Cerebellar nuclear complex (tissue), 1 donor: ENCODE measurements at places on chromosomes 4 and X.

GRCh38 chr4:93495346-93495745 lies 333.2 kb upstream of the ATOH1 start:
- no peak for DNase-seq

DNA sequence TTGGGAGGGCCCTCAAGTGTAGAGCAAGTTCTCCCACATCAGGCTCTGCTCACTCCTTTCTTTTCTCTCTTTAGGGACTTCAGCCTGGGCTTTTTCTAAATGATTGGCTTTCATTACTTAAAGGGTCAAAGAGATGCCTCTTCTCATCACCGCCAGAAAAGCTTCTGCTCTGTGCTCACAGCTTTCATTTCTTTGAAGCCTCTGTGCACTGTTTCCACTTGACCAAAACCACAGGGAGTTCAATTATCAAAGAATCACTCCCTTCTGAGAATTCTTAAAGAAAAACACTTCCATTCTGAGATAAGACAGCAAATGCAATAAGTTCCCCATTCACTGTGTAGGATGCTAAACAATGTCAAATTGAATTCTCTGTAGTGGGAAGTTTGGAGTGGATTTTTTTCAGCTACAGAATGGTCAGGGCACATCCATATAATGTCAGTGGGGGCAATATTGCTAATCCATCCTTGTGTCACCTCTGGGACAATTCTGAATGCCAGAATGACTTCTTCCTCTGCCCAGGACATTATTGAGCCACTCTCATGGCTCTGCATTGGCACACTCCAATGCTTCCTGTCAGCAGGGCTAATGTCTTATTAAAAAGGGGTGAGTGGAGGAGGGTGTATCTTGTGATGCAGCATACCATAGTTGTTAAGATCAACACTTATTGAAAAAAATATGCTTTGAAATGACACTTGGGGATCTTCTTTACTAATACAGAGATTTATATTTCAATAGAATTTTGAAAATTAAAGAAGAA lies 217.6 kb downstream of the SNCA start:
- DNase-seq = no peak

DNA sequence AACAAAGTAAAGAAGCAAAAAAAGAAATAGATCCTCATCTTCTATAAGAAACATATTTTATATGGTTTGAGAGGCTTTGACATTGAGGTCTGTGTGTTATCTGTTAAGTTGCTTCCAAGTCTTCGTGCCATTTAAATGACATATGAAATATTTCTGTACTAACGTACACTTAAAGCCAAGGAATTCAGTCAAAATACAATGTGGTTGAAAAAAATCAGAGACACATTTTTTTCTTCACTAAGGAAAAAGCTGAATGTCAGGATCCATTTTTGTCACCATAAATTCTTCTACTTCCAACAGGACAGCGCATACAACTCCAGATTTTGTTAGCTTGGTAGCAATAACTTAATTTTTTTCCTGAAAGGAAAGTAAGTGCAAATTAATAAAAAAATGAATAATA lies 168.5 kb downstream of the FAT4 start:
- DNase-seq = no peak

GRCh38 chr4:166827167-166827566 lies 407.1 kb downstream of the SPOCK3 start:
- DNase-seq = no peak

DNA sequence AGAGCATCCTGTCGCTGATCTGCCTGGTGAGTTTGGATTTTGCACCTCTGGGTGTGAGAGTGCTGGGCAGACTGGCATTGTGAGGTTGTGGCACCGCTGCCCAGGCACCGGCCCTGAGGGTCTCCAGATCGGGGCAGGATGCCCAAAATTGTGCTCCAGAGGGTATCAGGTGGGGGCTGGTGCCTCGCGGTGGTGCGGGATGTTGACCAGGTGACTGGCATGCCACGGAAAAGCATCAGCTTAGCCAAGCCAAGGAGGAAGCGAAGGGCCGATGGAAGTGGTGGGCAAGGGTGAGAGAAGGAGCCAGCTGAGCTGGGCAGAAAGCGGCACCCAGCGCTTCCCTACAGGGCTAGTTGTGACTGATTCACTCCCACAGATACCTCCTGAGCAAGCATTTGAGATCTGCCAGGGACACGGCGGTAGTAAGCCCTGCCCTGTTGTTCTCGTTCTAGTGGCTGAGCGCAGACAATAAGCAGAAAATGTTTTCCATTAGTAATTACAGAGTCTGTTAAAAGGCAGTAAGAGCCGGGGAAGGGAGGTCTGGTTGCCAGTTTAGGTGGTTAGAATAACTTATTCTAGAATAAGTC lies 809 bp downstream of the ZFP92 start:
- no peak for DNase-seq

DNA sequence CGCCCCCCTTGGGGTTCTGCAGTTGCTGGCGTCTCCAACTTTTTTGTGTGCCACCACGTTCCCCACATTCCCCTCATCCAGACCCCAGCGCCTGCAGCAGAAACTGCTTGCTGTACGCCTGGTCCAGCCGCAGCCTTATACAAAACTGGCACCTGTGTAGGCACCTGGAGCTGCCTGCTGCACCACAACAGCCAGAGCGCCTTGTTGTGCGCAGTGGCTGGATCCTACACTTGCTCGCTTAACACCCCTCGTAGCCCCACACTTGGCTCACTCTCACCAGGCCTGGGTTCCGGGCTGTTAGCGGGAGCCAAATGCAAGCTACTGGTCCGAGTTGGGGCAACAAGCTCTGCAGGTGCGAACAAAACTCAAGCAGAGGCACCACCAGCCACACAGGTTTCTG lies 136.8 kb downstream of the TECRL start:
- DNase-seq = no peak

GRCh38 chr4:4182835-4183568 lies 43.7 kb downstream of the OTOP1 start:
- no peak for DNase-seq
